NCI-H226 (cell line): ENCODE measurements at places on chromosomes 5 and 9.
A peak's percentile ranks its signal among the peaks of the same experiment; 100 is the strongest.

DNA sequence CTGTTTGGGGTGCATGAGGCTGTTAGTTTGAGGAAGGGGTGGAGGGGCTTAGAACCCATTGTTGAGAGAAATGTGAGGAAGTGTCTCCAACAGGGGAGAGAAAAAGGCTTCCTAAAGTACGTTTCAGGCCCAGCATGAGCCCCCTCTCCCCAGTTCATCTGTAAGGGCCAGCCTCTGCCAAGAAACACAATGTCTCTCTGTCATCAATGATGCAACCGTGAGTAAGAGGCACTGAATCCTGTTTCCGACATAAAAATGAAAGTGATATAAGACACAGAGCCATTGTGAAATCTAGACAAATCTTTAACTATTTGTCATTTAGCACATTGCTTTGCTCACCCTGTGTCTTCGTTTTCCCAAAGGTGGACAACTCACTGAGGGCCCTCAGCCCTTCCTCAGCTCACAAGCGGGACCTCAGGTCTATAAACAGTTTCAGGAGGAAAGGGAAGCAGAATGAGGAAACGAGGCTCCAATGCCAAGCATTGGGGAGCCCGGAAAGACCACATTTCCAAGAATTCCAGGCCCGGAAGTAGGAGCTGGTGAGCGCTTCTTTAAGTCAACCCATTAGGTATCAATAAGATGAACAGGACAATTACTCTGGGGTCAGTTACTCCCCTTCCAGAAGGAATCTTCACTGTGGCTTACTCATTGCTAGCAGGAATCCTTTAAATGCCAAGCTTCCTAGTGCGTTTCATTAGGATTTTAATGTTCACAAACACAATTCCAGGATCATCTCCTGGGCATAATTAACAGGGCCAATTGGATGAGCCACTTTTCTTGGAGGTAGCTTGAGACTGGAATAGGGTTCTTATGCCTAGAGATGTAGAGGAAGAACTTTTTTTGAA lies 59.0 kb upstream of the KLF4 start:
- DNase-seq, result peak; percentile 71

DNA sequence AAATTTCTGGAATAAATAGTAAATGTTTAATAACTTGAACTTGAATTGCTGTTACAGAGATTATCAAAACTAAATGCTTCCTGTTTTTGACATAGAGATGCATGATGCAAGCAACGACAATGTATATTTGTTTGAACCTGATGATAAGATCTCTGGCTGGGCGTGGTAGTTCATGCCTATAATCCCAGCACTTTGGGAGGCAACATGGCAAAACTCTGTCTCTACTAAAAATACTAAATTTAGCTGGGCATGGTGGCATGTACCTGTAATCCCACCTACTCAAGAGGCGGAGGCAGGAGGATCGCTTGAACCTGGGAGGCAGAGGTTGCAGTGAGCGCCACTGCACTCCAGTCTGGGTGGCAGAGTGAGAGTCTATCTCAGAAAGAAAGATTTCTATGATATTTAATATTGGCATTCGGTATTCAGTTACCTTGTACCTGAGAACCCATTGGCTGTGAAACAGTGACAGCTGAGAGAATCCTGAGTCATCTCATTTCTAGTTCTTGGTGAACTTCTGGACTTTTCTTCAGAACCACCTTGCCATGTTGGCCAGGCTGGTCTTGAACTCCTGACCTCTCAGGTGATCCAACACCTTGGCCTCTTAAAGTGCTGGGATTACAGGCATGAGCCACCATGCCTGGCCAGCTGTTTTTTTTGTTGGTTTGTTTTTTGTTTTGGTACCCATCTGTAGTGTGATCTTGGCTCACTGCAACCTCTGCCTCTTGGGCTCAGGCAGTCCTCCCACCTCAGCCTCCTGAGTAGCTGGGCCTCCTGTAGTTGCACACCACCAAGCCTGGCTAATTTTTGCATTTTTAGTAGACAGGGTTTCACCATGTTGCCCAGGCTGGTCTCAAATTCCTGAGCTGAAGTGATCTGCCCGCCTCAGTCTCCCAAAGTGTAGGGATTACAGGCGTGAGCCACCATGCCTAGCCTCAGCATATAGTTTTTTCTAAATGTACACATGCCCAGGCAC lies 10.0 kb upstream of the FGF18 start:
- no peak for DNase-seq

GRCh38 chr5:56908942-56909293 lies 478 bp upstream of the SETD9 start:
- DNase-seq, result no peak

DNA sequence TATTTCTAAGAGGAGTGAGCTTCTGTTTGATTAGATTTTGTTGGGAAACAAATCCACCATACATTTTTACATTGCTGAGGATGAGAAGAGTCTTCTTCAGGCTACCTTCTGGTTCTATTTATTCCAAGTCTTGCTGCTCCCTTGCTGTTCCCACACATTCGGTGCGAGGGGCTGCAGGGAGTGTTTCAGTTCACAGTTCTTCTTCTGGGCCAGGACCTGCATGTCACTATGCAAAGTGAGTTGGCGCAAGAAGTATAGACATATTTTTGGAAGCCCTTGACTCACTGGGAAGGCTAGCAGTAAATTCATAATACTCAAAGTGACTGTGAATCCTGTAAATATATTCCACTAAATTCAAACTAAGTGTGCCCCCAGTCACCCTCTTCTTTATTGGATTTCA lies 657.9 kb downstream of the TAF11L14 start:
- no peak for DNase-seq

GRCh38 chr5:175202463-175203068 lies 241.4 kb downstream of the DRD1 start:
- no peak for DNase-seq

DNA sequence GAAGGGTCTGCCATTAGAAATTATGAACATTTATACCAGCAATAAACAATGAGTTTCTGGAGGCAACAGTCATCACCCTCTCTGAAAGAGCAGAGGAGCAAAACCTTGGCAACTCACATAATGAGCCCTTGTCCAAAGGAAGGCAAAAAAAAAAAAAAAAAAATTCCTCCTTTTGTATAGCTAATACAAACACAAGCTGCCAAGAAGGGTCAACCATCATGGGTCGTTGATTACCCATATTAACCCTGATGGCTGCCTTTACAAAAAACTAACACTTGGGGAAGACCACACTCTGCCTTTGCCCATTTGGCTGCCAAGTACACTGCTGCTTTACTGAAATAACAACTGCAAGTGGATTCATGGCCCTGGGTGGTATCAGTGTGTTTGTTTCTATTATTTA lies 272.7 kb downstream of the ADAMTSL1 start:
- no peak for DNase-seq

DNA sequence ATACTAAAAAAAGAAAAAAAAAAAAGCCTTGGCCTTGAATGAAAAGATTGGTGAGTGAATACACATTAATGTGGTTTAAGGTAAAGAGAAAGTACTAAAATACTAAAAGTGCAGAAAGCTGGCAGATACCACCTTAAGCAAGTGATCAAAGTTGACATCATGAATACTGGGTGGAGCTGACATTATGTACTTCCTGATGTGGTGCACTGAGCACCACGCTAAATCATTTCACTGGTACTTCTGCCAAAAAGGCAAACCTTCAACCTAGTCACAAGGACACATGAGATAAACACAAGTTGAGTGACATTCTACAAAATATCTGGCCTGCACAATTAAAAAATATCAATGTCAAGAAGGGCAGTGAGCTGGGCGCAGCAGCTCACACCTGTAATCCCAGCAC lies 33.8 kb upstream of the PANK3 start:
- peak; percentile 38 for DNase-seq

DNA sequence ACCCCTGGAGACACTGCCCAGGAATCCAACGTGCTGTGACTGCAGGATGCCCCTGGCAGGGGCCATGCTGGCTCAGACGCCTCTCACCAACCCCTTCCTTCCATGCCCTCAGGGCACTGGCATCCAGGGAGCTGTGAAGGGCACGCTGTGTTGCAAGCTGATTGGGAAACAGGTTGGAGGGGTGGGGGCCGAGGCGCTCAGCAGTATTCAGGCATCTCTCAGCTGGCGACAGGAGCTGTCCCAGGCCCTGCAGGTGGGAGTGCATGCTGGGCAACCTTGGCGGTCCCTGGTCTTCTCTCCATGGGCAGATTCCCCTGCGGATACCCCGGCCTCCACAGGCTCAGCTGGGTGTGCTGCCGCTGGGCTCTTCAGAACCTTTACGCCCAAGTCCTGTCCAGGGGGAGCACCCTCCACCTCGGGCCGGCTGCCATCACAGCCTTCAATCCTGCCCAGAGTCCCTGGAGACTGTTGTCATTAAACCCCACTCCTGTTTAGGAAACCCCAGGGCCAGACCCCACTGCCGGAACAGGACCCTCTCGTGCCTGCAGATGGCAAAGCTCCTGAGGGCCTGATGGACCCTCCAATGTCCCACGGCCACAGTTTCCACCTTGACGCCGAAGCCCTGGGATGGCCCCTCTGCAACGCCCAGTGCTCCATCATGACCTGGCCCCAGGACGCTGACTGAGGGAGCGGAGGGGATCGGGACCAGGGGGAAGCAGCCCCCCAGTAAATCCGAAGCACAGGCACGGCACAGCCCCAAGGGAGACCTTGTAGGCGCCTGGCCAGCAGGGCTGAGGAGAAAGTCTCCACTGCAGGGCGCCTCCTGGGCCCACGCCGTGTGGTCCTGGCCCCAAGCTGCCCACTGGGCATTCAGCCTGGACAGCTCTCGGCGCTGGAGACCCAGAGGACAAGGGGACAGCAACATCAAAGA lies 9.3 kb downstream of the TPPP start:
- no peak for DNase-seq

GRCh38 chr9:37187713-37188439 lies 67.5 kb downstream of the ZCCHC7 start:
- DNase-seq, result no peak

GRCh38 chr9:33311953-33312352 lies 21.6 kb downstream of the NFX1 start:
- DNase-seq, result no peak

DNA sequence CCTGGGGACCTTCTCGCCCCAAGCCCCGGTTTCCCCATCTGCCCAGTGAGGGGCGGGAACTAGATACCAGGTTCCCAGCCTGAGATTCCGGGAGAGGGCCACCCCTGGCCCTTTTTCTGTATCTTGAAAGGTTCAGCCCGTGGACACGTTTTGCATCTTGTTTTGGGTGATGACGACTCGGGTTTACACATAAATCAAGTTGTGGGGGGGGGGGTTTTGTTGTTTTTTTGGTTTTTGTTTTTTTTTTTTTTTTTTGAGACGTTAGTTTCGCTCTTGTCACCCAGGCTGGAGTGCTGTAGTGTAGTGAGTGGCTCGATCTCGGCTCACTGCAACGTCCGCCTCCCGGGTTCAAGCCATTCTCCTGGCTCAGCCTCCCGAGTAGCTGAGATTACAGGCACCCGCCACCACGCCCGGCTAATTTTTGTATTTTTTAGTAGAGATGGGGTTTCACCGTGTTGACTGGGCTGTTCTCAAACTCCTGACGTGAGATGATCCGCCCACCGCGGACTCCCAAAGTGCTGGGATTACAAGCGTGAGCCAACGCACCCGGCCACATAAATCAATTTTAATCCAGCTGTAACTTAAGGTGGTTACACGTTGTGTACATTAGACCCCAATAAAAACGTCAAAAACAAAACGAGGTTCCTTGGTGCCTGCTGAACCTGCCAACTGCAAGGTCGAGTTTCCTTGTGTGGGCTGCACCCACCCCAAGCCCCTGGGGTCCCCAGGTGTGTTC lies 1.1 kb upstream of the BRD3 start:
- DNase-seq, result no peak

DNA sequence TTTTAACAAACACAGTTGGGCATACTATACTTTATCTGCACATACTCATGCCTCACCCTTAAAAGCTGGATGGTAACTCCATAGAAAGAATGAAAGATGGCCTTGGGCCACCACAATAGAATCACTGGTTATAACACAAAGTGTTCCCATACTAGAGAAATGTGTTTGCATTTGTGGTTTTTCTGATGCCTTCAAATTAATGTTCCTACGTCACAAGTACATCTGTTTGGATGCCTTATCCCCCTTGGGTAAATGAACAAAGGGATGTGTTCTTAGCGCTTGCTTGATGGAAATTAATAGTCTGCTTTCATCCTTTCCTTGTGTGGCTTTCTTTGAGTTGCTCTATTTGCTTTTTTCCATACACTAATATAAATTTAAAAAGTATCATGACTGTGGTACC lies 291.1 kb upstream of the PDE4D start:
- no peak for DNase-seq

DNA sequence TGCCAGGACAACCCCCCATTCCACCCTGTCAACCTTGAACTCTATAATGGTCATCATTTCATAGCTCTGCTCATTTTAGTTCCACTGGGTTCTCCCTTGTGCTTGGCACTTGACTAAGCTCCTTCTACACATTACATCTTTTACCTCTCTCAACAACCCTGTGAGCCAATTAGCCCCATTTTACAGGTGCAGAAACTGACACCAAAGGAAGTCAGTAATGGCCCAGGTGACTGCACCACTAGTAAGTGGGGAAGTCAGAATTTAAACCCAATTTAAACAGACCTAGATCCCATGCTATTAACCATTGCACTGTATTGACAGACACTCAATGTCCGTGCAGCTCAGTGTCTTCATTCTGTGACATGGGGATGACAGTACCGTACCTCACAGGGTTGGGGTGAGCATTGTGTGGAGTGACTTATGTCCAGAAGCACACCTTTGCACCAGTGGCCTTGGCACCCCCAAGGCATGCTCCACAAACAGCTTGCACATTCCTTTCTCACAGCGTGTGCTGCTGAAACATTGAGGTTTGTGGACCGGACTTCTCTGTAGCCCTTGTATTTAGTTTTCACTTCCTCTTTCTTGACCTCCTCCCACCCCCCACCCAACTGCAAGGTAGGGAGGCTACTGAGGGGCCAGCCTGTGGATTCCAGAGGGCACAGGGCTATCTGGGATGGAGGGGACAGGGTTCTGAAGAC lies 23.1 kb downstream of the IRF1 start:
- DNase-seq, result no peak

- no peak for DNase-seq
Observed at GRCh38 chr9:6305954-6306563, 22.1 kb upstream of the TPD52L3 start.

DNA sequence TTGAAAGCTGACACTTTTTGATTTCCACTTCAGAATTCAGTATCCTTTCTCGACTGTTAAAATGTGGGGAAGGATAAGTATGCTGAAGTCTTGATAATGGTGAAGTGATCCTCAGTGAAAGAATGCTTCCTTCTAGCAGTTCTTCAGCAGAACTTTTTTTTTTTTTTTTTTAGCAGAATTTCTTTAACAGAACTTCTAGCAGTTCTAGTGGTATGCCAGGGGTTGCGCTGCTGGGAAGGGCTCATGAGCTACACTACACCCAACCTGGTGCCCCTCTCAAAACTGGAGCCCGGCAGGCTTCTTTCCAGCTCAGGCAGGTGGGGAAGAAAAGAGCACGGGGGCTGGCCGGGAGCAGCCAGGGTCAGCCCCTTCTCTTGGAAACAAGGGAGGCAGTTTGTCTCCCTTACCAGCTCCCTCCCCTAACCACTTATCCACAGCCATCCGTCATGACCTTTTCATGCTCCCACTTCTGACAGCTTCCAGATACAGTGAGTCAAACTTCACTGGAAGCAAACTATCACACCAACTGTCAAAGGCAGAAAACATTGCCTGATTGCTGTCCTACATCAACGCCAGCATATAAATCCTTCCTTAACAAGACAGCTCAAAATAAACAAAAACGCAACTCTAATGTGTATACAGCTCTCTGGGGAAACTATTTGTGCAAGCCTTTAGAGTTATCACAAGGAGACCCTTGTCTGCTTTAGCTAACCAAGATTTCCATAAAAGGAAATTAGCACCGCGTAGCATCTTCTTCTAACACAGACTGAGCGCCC lies 211.5 kb downstream of the GAPVD1 start:
- DNase-seq, result peak; percentile 86
